ENCODE measurements at places on chromosomes 4 and X.

DNA sequence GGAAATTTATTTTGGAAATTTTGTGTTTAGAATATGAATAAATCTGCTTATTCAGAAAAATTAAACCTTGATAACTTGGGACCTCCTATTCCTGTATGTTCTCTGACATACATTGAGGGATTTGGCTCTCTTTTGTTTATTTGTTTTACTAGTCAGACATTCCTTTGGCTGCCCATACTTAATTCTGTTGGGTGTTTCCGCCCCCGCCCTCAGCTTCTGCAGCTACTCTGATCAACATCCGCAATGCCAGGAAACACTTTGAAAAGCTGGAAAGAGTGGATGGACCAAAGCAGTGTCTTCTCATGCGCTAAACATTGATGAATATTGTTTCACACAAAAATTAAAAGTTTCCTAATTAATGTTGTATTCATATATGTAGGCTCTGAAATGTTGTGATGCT is 40.5 kb downstream of the RRAGB start:
- DNase-seq = no peak

- DNase-seq = peak; percentile 71
Observed at GRCh38 chr4:81351654-81352445, 119.9 kb downstream of the RASGEF1B start.

GRCh38 chr4:181933471-181933870 is 309.7 kb upstream of the TENM3 start:
- no peak for DNase-seq

DNA sequence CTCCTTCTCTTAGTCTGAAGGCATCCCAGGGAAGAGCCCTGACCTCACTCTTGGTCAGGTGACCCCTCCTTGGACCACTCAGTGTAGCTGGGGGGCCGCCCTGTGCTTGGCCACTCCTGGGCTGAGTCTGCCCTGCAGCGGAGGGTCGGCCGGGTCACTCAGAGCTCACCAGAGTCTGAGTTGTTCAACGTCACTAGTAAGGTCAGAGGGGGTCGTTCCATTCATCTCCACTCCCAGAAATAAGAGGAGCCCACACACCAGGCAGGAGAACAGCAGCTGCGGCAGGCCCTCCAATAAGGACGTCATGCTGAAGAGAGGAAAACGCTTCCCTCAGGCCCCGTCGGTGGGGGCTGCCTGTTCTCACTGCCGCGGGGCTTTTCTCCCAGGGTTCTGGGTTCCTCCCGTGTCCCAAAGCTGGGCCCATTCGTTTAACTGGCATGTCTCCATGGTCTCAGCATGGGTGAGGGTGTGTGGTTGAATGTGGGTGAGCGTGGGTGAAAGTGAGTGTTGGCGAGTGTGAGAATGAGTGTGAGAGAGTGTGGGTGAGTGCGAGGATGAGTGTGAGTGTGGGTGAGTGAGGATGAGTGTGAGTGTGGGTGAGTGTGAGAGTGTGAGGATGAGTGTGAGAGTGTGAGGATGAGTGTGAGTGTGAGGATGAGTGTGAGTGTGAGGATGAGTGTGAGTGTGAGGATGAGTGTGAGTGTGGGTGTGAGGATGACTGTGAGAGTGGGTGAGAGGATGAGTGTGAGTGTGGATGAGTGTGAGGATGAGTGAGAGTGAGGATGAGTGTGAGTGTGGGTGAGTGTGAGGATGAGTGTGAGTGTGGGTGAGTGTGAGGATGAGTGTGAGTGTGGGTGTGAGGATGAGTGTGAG is 47.7 kb downstream of the ING2 start:
- DNase-seq = no peak

DNA sequence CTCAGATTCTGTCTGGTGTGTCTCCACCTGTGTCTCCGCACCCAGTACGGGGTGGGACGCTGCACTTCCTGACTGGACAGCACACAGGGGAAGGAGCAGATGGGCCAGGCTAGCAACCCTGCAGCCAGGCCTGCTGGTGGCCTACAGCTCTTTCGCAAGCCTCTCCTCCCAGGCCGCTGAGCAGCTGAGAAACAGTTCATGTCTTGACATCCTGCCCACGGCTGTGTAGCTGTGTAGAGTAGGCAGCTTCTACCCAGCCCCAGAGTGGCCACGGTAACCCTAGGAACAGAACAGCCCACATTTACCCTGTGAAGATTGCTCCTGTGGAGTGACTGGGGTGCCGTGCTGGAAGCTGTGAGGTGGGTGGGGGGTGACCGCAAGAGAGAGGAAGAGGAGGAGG is 38.9 kb downstream of the CCNQ start:
- DNase-seq = no peak

- DNase-seq = peak; percentile 84
Observed at GRCh38 chrX:154409222-154409871, at the start of gene DNASE1L1. TSS of gene DNASE1L1 (minus strand) at chrX:154409254. CDS start at chrX:154405568, 3,686 bp downstream.

DNA sequence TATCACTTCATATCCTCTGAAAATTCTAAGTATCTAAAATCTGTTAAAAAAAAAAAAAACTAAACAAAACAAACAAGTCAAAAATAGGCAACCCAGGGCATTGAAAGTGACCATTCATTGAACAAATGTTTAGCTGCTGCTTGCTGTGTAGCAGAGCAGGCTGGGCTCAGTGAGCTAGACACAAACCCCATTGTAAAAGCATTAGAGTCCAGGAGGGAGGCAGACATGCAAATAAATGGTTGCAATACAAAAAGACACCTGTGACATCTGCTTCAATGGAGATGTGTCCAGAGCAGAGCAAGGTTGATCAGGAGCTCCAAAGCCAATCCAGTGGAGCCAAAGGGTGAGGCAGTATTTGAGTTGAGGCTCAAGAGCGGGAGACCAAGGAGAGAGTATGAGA is 267.3 kb upstream of the GATB start:
- DNase-seq = no peak

DNA sequence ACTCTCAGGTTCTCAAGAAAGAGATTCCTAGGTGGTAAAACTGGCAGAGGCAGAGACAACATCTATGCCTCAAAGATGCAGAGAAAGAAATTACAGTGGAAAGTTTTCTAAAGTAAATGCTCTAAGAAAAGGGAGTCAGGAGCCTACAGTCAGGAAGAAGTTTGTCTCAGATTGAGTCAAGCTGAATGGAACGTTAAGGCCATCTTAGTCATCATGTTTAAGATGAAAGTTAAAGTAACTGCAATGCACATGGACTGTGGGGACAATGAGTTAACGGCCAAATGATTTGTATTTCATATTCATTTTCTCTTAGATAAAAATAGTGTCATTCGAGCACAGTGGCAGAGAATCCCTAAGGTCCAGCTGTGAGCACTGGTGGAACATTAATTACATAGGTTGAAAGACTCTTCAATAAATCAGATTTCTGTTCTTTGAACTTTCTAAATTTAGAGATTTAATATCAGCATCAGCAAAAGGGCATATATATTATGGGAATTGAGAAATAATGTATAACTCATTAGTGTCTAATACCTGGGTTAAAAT is 384.6 kb downstream of the DTHD1 start:
- DNase-seq = no peak

DNA sequence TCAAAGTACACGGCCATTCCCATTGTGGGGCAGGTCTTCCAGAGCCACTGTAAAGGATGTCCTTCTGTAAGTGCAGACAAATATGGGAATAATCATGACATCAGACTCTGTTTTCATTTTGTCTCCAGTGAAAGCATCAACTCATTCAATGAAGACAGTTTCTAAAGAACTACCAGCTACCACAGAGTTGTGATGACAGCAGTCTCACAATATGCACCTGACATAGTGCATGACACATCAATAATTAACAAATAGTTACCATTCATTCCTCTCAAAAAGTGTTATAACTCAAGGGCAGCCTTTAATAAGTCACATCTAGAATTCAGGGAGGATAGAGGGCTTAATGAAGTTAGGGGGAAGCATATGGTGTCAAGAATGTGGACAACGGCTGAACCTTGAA is 20.2 kb downstream of the MTTP start:
- DNase-seq = no peak

- no peak for DNase-seq
Observed at GRCh38 chrX:15673970-15674369, 9.4 kb upstream of the CLTRN start.

- no peak for DNase-seq
Observed at GRCh38 chr4:85092536-85092935, 126.0 kb upstream of the WDFY3 start.

DNA sequence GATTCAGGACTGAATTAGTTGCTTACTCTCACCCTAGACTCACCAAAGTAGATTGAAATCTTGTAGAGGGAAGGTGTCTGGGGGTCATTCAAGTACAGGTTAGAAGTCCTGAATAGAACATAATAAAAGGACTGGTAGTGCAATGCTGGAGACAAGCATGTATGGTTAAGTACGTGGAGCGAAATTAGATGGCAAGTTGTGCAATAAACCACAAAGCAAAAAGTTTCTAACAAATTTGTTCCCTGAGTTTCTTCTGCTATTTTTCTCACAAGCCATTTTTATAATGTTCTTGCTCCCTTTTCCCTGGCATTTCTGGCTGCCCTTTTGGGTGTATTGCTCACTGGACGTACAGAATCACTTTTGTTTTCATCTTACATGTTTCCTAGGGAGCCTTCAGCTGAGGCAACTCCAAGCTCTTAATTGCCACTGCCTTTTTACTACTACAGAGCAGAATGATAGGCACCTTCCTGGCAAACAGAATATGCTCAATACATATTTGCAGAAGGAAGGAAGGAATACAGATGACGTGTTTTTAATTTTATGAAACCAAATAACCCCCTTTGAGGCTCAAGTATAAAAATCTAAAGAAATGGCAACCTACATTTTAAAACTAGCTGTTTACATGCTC is 23.4 kb downstream of the LANCL3 start:
- no peak for DNase-seq

- DNase-seq = peak; percentile 86
Observed at GRCh38 chr4:22179124-22179874, 230.7 kb upstream of the KCNIP4 start.
